Hippocampal formation (tissue), 2 donors: ENCODE measurements at places on chromosomes 5 and 9.

GRCh38 chr5:35436400-35437057 is 181.1 kb upstream of the SPEF2 start:
- no peak for DNase-seq

DNA sequence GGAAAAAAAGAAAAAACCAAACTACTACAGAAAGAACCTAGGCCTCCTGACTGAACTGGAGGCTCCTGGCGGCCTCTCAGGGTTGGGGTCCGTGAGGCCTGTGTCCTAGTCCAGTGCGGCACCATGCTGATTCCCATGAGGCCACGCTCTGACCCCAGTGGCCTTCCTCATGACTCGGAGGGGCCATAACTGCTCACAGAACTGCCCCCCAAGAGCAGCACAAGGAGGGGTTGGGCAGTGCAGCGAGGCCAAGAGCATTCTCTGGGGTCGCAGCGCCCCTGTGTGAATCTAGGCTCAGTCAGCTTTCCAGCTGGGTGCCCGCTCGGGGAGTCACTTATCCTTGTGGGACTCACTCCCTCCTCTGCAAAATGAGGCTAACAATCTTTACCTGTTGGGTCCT is 79.3 kb upstream of the FBXW11 start:
- DNase-seq: no peak

GRCh38 chr9:108316066-108316465 is 539.7 kb downstream of the ACTL7B start:
- DNase-seq: no peak

DNA sequence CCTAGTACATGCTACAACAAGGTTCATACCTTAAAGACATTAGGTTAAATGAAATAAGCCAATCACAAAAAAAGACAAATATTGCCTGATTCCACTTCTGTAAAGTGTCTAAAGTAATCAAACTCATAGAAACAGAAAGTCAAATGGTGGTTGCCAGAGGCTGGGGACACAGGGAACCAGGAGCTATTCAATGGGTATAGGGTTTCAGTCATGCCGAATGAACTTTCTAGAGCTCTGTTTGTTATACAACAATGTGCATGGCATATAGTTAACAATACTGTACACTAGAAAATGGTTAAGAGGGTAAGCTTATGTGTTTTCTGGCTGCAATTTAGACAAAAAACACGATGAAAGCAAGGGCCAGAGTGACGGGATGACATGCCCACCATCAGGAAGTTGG is 70.8 kb upstream of the EGFLAM start:
- DNase-seq: no peak

DNA sequence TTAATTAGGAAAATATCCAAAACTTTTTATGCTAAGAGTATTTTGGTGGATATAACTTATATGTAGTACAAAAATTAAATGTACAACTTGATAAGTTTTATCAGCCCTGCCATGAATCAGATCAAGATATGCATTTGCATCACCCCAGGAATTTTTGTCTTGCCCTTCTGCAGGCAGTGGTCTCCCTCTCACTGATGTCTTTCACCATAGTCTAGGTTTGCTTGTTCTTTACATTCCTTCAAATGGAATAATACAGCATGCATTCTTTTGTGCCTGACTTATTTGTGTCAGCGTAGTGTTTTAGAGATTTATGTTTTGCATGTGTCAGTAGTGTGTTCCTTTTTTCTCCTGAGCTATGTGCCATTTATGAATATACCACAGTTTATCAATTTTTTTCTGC is 36.4 kb downstream of the RNF180 start:
- no peak for DNase-seq

GRCh38 chr9:32992595-32993238 is 8.7 kb downstream of the APTX start:
- DNase-seq: peak; percentile 3

DNA sequence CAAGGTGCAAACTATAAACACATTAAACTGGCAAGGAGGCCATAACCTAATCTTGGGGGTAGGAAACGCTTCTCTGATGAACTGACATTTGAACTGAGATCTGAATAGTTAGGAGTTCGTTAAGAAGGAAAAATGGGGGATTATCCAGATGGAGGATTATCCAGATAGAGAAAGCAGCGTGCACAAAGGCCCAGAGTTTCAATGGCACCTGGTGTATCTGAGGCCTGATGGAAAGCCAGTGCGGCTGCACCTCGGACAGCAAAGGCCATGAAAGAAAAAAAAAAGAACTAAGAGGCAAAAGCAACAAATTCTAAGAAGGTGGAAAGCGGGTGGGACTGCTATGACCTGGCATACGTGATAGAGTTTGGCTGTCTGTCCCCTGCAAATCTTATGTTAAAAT is 13.0 kb upstream of the CTNNAL1 start:
- no peak for DNase-seq

DNA sequence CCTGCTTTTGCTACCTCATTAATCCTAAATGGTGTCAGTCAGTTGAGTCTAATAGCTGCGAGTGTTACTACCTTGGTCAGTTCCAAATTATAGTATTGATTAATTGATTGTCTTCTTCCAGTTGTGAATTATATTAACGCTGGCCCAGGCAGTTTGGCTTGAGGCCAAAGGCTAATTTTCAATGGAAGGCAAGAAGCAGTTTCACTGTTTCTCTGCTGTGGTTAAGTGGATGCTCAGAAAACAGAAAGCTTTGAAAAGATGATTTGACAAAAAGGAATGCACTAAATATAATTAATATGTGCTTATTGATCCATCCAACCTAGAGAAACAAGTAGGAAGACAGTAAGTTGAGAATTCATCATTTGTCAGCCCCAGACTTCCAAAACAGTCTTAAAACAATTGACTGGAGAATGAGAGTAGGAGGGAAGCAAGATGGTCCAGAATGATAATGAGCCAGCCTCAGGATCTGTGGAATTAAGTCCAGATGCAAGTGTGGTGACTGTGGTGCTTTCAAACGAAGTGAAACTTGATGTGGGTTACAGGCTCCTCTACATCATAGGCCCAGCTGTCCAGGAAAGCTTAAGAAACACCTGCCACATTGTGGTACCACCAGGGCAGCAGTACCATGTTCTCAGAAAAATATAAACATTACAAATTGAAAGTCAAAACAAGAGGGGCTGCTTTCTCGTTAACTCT is 1371.0 kb upstream of the DMAC1 start:
- peak; percentile 2 for DNase-seq

- no peak for DNase-seq
Observed at GRCh38 chr5:36552651-36553393, 53.6 kb upstream of the SLC1A3 start.

- no peak for DNase-seq
Observed at GRCh38 chr5:36389245-36389644, 87.5 kb upstream of the RANBP3L start.

- no peak for DNase-seq
Observed at GRCh38 chr5:36820900-36821299, 55.7 kb upstream of the NIPBL start.

DNA sequence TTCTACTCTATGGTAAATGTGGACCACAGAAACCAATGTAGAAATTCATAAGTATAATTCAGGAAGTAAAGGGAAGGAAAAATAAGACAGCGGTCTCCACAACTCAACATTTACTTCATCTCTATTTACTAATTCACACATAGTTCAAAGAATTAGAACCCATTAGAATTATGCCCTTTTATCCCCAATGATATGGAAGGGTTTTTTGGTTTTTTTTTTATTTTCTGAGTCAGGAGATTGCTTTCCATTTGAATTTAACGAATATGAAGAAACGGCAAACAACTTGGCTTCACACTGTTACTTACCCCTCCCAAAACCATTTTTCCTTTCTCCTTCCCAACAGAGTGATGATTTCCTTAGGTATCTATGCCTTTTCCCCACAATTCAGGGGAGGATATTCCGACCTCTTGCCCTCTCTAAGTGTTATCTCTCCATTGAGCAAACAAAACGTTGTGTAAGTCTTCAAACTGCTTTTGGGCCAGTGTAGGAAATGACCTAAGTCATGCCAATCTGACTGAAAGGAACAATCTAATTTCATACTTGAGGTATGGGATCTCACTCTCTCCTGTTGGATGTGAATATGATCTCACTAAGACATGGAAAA is 72.0 kb downstream of the CETN3 start:
- no peak for DNase-seq

GRCh38 chr5:171442287-171443042 is 23.0 kb downstream of the FGF18 start:
- DNase-seq: no peak

DNA sequence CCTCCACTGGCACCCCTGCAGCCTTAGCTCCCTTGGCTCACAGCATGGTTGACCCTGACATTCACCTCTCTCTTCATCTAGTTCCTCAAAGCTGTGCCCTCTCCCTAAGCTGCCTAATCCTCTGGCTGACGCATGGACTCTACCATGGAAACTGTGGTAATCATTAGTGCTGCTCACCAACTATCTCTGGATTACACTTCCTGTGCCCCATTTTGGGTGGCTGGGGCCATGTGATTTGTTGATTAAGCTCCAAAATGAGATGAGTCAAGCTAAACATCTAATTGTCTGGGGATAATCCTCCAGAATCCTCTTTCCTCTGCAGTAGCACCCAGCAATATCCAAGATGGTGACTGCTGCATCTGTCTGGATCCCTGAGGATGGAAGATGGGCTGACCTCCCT is 264.4 kb downstream of the SH3GL2 start:
- no peak for DNase-seq

DNA sequence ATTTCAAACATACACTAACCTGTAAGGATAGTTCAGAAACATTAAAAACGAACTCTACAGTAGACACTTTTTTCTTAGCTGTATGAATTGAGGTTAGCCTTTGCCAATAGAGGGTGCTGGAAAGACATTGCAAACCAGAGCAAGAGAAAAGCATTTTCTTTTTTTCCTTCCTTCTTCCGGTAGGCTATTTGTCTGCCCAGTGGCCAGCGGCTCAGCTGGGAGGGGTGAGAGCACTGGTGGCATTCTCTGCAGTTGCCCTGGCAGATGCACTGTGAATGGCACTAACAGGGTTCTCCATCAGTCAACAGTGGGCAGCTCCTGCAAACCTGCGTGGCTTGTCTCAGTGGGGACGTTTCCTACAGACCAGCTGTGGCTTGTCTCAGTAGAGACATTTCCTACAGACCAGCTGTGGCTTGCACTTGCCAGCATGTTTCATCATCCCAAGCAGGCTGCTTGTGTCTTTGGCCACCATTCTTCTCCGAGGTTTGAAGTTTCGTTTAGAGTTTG is 984.5 kb upstream of the CDH18 start:
- peak; percentile 13 for DNase-seq

- DNase-seq: no peak
Observed at GRCh38 chr5:38018016-38018415, 178.2 kb upstream of the GDNF start.

DNA sequence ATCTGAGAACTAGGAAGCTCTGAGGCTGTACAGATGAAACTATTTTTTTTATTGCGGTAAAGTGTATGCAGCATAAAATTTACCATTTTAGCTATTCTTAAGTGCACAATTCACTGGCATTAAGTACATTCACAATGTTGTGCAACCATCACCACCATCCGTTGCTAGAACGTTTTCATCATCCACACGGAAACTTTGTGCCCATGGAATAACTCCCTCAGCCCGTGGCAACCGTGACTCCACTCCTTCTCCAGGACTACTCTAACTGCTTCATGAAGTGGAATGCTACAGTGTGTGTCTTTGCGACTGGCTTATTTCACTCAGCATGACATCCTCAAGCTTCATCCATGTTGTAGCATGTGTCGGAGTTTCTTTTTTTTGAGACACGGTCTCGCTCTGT is 57.1 kb downstream of the COL23A1 start:
- no peak for DNase-seq

DNA sequence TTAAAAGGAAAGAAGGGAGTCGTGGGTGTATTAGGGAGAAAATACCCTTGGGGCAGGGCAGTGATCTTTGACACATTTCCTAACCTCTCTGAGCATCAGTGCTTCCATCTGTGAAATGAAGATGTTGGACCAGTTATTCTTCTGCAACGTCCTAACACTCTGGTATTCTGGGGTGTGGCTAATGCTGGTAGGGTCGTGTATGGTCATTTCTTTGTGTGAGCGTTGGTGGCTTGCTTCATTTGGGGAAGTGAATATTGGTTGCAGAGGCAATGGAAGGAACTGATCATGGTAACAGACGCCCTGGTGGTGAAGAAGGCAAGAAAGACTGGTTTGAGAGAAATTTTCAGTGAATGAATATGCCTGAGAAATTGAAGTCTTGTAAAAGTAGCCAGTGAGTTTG is 67.9 kb upstream of the TTC23L start:
- no peak for DNase-seq

DNA sequence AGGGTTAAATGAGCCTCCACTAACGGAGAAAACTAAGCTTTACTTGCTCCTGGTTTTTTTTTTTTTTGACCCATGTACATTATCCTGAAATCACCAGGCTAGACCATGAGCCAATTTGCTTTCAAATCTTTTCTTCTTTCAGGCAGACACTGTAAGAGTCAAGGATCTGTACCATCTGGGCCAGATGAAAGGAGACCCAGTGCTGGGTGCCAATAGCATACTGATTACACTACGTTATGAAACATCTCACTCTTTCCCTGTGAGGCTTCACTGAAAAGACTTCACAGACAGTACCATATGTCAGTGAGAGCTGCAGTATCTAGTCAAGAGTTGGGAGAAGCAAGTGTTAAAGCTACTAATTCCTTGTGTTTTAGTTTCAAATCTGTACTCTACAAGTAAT is 161.2 kb upstream of the PTPRD start:
- DNase-seq: no peak

DNA sequence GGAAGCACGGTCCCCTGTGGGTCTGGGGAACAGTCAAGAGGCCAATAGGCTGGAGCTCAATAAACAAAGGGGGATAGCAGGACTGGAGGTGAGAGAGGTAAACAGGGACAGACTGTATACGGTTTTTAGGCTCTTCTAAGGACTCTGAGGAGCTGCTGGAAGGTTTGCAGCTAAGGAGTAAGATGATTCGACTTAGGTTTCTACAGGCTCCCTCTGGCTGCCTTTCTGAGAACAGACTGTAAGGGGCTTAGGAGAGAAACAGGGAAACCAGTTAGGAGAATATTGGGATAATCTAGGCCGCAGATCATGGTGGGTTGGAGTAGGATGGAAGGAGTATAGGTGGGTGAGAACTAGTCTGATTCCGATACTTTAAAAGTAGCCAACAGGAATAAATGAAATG is 10.4 kb downstream of the CDK5RAP2 start:
- DNase-seq: no peak

GRCh38 chr5:78747705-78748359 is 99.3 kb upstream of the LHFPL2 start:
- DNase-seq: no peak

DNA sequence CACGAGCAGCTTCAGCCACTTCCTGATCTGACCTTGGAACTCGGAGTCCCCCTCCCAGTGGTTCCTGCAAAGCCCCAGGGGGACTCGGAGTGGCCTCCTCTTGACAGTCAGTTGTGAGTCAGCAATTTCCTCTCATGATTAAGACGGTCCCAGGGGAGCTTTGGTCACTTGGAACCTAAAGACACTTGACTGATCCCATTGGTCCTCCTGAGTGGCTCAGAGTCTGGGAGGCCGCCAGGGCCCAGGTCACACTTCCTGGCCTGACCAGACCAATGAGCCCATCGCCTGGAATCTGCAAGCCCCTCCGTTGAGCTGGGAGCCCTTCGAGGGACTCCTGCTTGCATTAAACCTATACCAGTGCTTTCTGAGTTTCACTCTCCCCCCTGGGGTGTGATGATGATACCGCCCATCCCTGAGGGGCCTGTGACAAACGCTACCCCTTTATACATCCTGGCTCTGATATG is 29.1 kb downstream of the TSPAN17 start:
- DNase-seq: no peak
